Choroid plexus epithelial cell (primary cell): ENCODE measurements at places on chromosomes 1 and 21.

DNA sequence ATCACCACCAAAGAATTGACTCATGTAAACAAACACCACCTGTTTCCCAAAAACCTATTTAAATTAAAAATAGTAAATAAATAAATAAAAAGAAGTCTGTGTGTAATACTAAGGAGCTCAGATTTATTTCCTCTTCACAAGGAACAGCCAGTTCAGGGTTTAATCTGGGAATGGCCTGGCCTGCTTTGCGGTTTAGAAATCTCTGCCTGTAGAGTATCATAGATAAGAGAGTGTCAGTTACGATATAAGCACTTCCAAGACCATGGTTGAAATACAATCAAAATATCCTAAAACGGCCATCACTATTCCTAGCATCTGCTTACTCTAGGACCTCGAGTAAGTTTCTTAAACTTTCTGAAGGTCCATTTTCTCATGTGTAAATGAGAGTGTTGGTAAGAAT is 274.4 kb downstream of the PLPP3 start:
- DNase-seq, result peak; percentile 47

DNA sequence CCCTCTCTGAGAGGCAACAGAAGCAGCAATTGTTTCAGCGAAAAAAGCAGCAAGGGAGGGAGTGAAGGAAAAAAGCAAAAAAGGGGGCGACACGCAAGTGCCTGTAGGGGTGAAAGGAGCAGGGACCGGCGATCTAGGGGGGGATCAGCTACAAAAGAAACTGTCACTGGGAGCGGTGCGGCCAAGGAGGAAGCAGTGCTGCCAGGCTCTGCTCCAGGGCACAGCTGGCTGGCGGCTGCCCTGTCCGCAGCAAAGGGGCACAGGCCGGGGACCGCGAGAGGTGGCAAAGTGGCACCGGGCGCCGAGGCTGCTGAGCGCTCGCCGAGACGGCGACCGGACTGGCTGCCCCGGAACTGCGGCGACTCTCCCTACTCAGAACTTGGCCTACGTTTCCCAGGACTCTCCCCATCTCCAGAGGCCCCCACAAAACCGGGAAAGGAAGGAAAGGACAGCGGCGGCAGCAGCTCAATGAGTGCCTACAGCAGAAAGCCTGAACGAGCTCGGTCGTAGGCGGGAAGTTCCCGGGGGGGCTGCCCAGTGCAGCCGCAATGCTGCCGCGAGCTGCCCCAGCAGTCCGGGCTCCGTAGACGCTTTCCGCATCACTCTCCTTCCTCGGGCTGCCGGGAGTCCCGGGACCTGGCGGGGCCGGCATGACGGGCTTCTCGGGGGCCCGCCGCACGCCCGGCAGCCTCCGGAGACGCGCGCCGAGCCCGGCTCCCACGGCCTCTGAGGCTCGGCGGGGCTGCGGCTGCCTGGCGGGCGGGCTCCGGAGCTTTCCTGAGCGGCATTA is 1.0 kb upstream of the CDKN2C start:
- DNase-seq, result peak; percentile 34

DNA sequence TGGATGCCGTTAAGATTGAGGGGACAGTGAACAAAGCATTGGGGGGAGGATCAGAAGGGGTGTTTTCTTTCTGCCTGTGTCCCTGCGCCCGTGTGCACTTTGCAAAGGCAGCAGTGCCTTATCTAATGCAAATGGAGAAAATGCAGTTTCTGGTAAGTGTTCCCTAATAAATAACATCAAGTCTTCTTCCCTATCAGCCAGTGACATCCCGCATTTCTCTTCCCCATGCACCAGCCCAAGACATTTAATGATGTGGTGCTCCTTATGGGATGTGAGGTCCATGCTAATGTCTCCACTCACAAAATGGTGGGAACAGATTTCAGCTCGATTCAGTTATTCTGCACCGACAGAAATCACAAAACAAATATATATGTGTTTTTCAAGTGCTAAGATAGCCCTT is 111.8 kb downstream of the PBX1 start:
- no peak for DNase-seq

GRCh38 chr1:151729157-151729965 is 8.0 kb downstream of the RIIAD1 start:
- DNase-seq, result no peak

- peak; percentile 20 for DNase-seq
These were observed 76.3 kb downstream of the ZP4 start for GRCh38 chr1:237814319-237814924.

DNA sequence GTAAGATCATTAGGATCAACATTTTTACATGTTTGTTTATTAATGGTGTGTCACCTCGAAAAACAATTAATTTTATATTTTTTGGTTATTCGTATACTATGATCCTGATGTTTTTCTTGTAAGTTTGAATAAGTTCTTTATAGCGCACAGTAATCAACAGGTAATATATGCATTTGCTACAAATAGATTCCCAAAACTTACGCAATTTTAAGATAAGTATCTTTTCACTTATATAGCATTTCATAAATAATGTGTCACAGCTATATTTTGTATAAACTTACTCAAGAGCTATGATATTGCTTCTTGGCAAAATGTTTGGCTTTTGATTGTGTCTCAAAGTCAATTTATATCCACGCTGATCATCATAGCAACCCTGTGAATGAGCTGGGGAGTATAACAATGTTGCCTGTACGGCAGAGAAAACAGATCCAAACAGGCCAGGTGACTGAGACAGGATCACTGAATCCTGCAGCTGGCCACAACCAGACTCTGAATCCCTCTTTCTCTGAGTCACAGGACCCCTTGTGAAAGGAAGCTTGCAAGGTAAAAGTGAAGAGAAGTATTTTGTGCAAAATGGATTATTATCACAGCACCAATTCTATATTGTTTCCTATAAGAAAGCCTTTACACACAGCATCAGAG is 48.6 kb downstream of the GNG12 start:
- no peak for DNase-seq

- no peak for DNase-seq
These were observed 15.3 kb downstream of the RHEX start for GRCh38 chr1:206068314-206068713.

DNA sequence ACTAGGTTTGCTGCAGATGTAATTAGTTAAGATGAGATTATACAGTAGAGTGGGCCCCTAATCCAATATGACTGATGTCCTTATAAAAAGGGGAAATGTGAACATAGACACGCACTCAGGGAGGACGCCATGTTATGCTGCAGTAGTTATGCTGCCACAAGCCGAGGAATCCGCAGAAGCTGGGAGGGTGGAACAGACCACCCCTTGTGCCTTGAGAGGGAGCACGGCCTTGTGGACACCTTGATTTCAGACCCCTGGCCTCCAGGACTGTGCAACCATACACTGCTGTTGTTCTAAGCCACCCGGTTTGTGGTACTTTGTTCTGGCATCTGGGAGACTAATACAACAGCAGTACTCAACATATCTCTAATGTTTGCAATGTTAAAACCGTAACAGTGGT is 57.9 kb upstream of the HIVEP3 start:
- DNase-seq, result no peak

- DNase-seq, result no peak
These were observed 1.5 kb upstream of the NHLH1 start for GRCh38 chr1:160365325-160365724.

GRCh38 chr1:151145304-151146071 is 943 bp downstream of the SEMA6C start:
- peak; percentile 29 for DNase-seq

DNA sequence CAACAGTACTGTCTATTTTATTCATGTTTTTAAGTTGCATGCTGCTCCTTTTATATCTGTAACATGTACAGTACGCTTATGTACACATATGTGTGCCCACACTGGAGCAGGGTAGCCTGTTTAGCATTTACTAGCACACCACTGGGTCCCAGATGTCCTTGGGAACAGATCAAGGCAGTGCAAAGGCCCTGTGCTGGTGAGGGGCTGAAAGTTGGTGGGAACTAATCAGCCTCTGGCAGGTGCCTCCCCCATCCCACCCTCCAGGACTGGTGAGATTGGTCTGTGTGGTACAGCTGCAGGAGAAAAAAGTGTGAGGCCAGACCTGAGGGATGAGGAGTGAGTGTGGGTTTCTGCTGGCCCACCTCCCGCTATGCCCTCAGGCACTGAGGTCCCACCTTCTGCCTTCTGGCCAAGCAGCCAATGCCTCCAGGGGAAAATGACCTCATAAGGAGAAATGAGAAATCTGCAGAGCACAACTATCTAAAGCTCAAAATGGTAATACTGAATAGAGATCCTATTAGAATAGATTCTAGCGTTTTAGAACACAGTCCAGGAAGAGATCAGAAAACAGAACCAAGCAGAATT is 58.9 kb downstream of the POFUT2 start:
- no peak for DNase-seq

GRCh38 chr1:32901823-32902534 is 790 bp upstream of the TMEM54 start:
- DNase-seq, result no peak

GRCh38 chr1:72365693-72366092 is 83.4 kb upstream of the NEGR1 start:
- DNase-seq, result no peak

- DNase-seq, result no peak
These were observed 3.0 kb upstream of the TRAF3IP3 start for GRCh38 chr1:209752890-209753289.

DNA sequence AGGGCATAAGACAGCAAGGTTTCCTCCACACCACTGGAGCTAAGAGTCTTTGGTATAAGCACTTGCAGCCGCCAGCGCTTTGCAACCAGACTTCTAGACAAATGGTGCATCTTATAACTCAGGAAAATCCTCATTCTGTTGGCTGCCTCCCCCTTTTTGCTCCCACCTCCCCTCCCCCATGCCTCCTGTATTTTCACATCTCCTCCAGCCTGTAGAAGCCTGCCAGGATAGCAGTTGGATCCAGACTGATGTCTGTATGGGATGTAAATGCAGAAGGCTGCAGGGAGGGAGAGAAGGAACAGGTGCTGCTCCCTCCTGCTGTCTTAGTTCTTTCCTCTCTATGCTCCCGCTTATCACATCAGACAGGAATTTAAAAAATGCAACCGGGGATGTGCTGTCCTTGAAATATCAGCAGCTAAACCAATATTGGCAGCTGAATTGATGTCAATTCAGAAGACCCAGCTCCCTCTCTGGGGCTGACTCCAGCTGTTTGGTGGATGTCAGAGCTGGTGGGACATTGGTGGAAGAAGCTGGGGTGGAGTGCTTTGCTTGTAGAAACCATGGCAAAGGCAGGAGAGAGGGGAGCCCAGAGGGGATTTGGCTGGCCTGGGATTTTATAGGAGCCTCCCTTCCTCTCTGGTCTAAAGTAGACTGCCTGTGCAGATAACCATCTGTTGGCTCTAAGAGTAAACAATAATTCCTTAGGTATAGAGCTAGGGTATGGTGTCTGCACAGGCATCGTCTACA is 53.5 kb downstream of the NFASC start:
- DNase-seq, result peak; percentile 12

DNA sequence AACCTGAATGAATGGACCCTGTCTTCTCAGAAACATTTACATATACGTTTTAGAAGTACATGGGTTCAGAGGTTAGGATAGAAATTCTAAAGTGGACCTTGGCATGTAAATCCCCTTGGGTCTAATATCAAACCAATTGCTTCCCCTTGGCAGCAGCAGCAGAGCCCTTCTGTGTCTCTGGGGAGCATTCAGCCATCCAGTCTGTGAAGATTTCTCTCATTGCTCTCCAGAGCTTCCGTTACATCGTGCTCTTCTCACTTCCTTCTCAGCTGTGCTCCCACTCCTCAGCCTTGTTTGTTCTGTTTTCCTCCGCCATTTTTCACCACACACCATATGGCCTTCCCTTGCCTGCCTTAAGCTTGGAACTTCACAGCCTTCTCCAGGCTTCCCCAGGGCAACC is 61.5 kb upstream of the ATP1B1 start:
- no peak for DNase-seq

DNA sequence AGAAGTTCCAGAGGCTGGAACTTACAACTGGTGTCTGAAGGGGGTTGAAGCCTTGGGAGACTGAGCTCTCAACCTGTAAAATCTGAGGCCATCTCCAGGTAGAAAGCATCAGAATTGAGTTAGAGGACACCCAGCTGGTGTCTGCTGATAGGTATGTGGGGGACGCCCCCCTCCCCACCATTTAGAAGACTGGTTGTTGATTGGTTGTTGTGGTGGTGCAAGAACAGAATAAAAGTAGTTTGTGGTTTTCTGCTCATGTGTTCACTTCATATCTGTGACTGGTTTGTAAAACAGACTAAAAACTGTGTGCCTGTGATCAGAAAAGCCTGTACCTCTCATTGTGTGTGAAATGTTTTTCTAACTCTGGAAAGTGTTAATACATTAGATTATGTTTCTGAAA is 33.2 kb upstream of the PDE4B start:
- no peak for DNase-seq

DNA sequence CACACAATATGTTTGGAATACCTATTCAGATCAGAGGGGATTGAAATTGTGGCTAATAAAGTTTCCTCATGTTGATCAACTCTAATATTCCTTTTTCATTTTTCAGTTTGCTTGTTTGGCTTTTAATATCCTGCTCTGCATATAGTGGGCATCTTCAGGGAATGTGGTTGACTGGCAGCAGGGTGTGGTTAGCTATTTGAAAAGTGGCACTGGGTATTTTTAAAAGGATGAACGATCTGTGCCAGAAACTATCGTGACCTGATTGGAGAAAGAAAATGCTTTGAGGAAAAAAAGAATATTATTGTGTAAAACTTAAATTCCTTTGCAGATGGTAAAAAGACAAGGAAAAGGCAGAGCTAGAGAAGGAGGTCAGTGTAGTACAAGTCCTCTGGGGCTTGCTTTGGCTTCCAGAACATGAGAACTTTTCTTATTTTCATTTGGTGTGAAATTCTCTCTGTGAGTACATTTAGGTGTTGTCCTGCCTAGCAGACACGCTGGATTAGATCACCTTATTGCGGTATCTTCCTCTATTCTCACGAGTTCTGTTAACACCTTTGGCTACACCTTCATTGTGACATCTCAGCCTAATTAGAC is 329.7 kb upstream of the SNX7 start:
- peak; percentile 53 for DNase-seq

GRCh38 chr1:15123925-15124324 is 29.6 kb upstream of the TMEM51 start:
- DNase-seq, result no peak

DNA sequence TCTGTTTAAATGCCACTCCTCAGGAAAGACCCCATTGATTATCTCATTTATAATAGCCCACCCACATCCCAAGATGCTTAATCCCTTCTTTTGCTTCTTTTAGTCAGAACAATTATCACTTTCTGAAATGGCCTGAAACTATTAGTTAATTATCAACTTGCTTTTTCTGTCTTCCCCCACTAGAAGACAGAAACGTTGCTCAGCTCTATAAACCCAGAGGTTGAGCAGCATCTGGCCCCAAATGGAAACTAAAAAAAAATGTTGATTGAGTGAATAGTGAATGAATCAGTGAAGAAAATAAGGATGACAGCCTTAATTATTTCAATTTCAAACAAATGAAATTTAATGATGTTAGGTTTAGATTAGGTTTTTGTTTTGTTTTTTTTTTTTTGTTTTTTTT is 38.2 kb upstream of the PIGC start:
- no peak for DNase-seq
